ENCODE measurements at places on chromosomes 16 and 17.

- no peak for DNase-seq
These were observed 37.0 kb downstream of the NDEL1 start for GRCh38 chr17:8472663-8473062.

DNA sequence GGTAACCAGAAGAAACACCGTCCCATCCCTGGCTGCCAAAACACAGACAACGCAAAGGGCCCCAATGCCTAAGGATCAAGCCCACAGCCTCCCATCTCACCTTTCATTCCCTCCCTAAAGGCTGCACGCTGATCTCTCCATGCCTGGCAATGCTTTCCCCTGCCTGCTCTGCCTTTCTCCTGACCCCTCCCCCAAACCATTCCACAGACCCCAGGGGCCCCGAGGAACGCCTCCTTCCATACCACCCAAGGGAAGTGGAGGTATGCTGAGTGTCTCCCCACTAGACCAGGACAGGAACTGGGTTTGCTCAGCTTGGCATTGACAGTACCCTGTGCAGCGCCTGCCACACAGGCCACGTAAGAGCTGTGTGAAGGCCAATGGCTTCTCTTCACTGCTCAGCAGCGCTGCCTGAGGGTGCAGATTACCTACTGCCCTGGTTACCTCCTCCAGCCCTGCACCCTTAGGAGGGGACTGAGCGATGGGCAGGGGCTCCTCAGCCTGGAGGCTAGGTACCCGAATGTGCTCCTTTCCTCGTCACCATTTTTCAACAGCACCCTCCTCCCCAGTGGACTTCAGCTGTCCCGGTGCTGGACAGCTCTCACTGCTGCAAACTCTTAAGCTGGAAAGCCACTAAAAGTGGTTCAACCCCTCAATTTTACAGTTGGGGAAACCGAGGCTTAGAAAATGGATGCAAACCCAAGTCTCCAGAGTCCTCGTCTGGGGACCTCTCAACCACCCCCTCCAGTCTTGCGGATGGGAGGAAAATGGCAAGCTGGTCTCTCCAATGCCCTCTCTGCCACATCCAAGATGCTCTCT is 45.0 kb downstream of the SRCIN1 start:
- DNase-seq, result no peak

- peak; percentile 30 for DNase-seq
These were observed 45.5 kb downstream of the CYTH1 start for GRCh38 chr17:78736526-78737079.

DNA sequence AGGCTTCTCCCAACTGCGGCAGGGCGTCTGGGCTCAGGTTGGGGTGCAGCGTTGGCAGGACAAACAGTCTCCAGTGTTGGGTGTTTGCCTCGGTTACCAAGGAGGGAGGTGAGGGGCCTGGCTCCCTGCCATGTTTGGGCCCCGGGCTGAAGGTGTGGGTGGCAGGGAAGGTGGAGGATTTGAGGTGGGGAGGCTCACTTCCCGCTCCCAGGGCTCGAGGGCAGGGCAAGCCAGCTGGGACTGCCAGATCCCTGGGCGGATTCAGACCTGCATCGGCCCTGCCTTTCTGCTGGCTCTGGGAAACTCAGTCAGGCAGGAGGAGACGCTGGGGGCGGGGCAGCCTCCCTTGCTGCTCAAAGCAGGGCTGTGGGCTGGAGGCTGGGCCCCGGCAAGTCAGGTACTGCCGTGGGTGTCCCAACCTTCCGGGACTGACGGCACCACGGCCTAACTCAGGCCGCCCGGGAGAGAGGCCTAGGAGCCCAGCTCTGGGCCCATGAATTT is 31.3 kb upstream of the KRT17 start:
- no peak for DNase-seq

DNA sequence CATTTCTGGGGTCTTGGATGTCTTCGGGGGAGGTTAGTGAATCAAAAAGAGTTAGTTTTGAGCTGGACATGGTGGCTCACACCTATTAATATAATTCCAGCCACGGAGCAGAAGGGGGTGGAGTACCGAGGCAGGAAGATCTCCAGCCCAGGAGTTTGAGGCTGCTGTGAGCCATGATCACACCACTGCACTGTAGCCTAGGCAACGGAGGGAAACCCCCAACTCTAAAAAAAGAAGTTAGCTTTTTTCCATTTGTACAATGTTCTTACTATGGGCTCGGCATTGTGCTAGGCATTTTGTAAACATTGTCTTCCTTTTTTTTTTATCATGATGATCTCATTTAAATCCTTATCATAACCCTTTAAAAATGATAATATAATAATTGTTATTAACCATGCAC is 8.3 kb upstream of the SNF8 start:
- no peak for DNase-seq

- no peak for DNase-seq
These were observed 154.0 kb downstream of the ZNF423 start for GRCh38 chr16:49701789-49702494.

DNA sequence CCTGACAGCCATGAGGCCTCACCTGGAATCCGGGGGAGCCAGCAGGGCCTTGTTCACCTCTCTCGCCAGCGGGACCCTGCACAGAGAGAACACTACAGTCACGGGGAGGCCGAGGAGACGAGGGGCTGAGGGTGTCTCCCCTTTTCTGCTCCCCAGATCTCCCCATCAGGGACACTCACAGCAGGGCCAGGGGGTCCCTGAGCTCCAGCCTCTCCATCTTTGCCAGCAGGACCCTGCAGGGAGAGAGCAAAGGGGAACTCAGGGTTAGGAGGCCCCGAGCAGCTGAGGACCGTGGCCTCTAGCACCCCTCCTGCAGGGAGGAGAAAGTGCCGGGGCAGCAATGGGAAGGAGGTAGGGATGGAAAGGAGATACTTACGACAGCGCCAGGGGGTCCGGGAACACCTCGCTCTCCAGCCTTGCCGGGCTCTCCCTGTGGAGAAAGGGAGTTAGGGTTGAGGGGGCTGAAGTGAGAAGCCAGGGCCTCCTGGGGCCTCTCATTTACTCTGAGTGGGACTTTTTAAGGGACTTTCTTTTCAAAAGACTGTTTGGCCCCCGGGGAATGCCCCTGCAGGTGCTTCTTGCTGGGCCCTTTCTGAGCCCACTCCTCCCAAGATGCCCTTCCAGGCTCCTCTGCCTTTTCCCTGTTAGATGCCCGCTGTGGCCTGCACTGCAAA is 8.7 kb downstream of the COL1A1 start:
- no peak for DNase-seq

GRCh38 chr16:66605979-66606751 is 1.7 kb downstream of the CMTM3 start:
- DNase-seq, result no peak

GRCh38 chr16:80459331-80459777 is 81.4 kb upstream of the DYNLRB2 start:
- no peak for DNase-seq

DNA sequence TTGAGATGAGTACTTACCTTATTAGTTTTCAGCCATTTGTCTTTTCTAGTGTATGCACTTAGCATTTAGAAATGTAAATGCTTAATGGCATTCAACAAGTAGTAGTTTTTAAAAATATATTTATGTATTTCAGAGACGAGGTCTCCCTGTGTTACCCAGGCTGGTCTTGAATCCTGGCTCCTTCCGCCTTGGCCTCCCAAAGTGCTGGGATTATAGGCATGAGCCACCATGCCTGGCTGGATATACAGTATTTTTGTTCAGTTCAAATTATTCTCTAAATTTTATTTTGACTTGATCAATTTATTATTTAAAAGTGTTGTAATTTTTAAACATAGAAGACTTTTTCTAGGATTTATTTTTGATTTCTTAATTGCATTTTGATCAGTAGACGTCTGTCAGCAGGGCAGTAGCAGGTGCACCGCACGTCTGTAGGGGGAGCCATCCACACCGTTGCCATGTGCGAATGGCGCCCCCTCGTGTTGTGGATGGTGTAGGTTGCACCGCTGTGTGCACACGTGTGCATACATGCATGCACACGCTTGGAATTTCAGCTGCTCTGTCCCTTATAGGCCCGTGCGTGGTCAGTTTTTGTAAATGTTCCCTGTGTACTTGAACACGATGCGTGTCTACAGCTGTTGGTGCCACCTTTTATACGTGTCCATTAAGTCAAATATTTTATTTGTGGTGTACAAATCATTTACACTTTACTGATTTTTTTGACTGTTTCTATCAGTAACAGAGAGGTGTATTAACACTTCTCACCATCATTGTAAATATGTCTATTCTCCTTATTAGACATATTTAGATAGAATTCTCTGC is 30.6 kb downstream of the RPTOR start:
- DNase-seq, result peak; percentile 91

- DNase-seq, result no peak
These were observed 146.7 kb upstream of the SHISA6 start for GRCh38 chr17:11094331-11094730.

- DNase-seq, result no peak
These were observed 27.2 kb upstream of the TMEM220 start for GRCh38 chr17:10757067-10757466.

- DNase-seq, result no peak
These were observed 145.9 kb upstream of the LHX1 start for GRCh38 chr17:36791150-36791941.

DNA sequence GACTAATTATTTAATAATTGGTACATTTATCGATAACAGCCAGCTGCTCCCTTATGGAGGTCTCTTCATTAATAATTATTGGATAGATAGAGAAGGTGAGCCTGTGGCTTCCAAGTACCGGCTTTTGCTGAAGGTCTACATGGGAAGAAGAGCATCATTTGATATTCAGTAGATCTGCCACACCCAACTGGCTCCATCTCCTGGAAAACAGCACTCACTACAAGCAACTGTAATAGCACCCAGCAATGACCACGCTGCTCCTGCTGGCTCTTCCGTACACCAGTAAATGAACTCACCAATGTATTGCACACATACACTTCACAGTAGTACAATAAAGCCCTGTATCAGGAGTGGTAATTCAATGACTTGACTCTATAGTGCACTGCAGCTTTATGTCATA is 19.5 kb downstream of the MARVELD3 start:
- no peak for DNase-seq

- no peak for DNase-seq
These were observed 217.6 kb upstream of the CPHXL start for GRCh38 chr16:75943705-75944514.

- DNase-seq, result no peak
These were observed 55.0 kb upstream of the RPL38 start for GRCh38 chr17:74148446-74148845.

- no peak for DNase-seq
These were observed 146.6 kb downstream of the USP22 start for GRCh38 chr17:20896153-20896649.

DNA sequence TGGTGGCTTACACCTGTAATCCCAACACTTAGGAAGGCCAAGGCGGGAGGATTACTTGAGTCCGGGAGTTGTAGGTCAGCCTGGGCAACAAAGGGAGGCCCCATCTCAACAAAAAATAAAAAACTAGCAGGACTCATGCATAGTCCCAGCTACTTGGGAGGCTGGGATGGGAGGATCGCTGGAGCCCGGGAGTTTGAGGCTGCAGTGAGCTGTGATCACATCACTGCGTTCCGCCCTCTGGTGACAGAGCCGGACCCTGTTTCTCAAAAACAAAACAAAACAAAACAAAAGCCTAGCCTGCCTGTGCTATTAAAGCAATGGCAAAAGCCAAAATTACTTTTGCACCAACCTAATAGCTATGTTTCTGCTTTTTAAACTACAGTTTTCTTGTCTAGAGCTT is 1.5 kb downstream of the FCSK start:
- no peak for DNase-seq

GRCh38 chr17:61362396-61362795 is 37.2 kb upstream of the TBX2 start:
- no peak for DNase-seq

DNA sequence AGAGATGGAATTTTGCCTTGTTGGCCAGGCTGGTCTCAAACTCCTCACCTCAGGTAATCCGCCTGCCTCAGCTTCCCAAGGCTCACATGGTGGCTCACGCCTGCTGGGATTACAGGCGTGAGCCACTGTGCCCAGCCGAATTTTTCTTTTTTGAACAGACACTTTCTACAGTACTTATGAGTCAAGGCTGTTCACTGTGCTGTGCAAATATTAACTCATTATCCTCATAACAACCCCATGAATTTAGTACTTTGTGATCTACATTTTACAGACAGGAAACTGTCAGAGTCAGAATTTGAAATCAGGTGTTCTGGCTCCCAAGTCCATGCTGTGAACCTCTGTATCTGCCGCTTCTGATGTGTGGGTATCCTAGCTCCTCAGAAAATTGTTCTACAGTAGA is 25.7 kb upstream of the RASL10B start:
- DNase-seq, result no peak

GRCh38 chr16:2904922-2905240 is 6.8 kb upstream of the FLYWCH1 start:
- no peak for DNase-seq

- DNase-seq, result no peak
These were observed 3.5 kb upstream of the RNF222 start for GRCh38 chr17:8401107-8401506.

DNA sequence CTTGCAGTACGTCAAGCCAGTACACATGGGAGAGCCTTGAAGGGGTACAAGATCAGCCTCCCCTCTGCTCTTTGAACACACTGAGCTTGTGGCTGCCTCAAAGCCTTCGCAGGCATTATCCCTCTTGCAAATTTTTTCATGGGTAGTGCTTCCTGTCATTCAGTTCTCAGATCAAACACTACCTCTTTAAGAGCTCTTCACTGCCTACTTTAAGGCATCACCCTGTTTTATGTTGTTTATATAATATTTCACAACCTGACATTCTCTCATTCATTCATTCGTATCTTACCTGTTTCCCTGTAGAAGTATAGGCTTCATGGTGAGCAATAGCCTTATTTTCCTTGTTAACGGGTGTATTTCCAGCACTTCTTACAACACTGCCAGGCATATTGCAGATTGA is 269.1 kb downstream of the CDH13 start:
- no peak for DNase-seq

DNA sequence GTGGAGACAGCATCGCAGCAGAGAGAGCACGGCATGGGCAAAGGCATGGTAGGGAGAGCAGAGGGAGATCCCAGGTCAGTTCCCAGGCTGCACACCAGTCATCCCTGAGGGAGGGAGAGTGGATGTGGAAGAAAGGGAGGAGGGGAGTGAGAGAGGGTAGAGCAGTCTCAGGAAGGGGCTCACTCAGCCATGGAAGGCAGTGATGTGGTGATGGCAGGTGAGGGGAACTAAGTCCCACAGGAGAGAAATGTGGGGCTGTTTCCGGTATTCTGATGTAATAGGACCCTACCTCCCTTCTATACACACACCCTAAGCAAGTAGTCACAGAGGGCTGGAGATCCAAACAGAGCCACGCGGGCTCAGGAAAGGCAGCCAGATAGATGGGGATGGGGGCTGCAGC is 500.3 kb upstream of the CDH11 start:
- no peak for DNase-seq

DNA sequence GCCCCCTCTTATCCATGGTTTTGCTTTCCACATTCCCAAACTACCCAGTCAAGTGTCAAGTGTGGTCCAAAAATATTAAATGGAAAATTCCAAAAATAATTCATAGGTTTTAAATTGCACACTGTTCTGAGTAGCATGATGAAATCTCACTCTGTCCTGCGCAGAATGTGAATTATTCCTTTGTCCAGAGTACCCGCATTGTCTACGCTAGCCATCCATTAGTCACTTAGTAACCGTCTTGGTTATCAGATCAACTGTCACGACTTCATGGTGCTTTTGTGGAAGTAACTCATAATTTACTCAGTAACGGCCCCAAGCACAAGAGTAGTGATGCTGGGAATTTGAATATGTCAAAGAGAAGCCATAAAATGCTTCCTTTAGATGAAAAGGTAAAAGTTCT is 94.9 kb downstream of the SLC39A11 start:
- no peak for DNase-seq

Measured in stimulated activated CD8-positive, alpha-beta memory T cell treated with anti-CD3 and anti-CD28 coated beads, Interleukin-12 subunit alpha, Interleukin-12 subunit beta, amount 100 ng/mL, for 1 hour (primary cell).